ENCODE measurements at places on chromosomes 7 and 10.

- DNase-seq = no peak
Observed at GRCh38 chr7:108091461-108091831, 38.7 kb downstream of the LAMB4 start.

GRCh38 chr10:31947144-31947926 is 18.7 kb upstream of the ARHGAP12 start:
- DNase-seq = no peak

DNA sequence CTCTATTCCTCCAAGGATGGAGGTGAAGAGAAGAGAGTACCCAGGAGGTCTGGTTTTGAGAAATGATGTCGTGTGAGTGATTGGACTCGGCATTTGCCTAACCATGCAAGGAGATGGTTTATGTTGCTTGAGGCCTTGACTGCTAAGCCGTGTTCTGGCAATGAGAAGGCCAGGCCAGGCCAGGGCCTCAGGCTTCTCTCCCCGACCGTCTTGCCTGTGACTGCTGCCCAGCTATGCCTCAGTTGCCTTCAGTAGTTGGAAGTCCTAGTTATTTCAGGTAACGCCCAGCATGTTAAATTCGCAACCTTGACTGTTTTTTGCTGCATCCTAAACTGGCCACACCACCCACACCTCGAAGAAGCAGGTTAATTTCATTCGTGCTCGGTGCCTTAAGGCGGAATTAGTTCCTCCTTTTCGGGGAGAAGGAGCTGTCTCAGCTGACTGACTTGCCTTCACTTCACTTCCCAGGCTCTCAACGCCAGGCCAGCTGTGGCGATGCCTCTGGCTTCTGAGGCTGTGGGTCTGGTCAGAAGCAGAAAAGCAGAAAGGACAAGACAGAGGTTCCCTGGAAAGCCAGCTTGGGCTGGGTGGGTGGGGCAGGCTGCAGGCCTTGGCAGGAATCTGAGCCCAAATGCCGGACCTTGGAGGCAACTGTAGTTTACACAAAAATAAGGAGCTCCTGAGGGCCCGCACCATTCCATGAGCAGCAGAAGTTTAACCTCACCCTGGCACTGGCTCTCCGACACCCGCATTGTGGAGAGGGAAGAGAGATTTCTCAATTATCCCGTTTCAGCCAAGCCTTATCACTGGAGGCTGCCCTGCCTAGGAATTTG is 61.9 kb upstream of the SAMD8 start:
- no peak for DNase-seq

DNA sequence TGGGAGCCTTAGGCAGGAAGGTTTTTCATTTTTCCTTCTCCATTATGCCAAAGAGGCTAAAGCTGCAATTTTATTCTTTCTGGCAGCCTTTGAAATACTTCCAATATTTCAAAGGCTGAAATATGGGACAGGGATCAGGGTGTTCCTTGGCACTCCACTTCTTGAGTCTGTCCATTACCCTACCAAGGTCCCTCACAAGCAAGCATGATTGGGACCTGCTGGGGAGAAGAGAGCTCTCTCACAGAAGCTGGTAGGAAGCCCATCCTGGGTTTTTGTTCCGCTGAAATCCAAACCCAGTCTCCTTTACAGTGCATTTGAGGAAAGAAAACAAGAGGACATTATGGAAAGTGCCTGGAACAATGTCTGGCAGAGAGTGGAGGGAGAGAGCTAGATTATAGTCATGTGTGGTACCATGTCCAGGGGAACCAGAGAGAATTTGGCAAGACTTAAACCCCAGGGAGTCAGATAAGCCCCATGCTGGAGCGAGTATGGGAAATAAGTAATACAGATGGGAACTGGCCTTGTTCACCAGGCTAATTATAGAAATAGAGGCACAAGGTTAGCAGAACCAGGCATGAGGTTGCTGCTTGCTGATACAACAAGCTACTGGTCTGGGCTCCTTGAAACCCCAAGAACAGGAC is 104.7 kb downstream of the LSM5 start:
- DNase-seq = no peak

DNA sequence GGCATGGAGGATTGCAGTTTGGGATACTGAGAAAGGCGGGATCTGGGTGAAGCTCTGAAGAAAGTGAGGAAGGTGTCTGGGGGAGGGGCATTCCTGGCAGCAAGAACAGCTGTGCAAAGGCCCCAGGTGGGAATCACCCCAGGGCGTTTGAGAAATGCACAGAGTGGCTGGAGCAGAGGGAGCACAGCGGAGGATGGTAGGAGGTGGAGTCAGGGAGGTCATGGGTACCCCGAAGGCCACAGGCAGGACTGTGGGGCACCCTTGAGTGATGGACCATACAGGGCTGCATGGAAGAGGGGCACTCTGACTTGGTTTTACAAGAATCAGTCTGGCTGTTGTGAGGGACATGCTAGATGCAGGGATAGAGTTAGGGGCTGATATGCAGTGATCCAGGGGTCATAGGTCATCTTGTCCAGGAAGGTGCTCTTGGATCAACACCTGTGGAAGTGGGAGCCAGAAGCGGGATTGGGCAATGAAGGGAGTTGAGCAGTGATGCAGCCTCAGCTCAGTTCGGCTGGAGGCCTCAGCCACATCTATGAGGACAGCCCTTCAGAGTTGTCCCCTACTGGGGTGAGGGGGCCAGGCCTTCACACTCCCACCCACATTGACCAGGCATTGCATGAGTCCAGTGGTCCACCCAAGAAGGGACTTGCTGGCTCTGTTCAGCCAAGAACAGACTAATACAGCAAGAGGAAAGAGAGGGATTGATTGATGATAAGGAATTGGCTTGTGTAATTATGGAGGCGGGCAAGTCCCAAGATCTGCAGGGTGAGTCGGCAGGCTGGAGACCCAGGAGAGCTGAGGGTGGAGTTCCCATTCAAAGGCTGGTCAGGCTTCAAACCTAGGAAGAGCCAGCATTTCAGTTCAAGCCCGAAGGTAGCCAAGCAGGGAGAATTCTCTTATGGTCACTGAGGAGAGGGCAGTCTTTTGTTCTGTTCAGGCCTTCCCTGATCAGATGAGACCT is 48.7 kb downstream of the TSPAN15 start:
- DNase-seq = no peak
